Renal cortical epithelial cell (primary cell): ENCODE measurements at places on chromosomes 1 and 21. TPM values are rescaled to one million over a fixed set of nuclear protein-coding genes. Genes with fewer than 3 reads are reported as not detected.
A peak's percentile ranks its signal among the peaks of the same experiment; 100 is the strongest.

DNA sequence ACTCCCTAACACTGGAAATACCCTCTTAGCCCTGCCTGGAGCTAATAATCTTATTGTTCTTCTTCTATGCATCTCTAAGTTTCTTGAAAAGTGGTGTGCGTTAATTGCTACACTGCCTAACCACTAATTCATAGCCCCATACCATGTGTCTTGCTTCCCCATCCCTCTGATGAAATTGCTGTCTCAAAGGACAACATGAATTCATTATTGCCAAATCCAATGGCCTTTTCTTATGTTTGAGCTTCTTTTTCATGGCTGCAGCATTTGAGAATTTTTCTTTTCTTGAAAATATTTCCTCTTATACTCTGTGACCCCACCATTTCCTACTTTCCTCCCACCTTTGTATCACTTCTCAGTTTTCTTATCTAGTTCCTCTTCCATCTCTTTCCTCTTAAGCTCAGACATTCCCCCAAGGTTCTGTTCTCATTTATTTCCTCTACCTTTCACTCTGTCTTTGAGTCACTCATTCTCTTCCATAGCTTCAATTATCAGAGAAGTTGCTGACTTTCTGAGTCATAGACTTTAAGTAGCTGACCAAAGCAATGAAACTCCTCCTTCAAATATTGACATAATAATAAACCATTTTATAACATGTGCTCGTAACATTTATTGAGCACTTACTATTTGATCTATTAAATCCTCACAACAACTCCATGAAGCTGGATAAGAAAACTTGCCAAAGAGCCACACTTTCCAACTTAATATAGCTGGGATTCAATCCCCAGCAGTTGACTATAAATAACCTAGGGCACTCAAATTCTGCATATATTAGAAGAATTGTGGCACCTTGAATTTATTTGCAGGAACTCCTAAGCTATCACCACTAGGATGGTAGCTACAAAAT is 35.5 kb upstream of the ATP6V1G3 start:
- DNase-seq = peak; percentile 21

DNA sequence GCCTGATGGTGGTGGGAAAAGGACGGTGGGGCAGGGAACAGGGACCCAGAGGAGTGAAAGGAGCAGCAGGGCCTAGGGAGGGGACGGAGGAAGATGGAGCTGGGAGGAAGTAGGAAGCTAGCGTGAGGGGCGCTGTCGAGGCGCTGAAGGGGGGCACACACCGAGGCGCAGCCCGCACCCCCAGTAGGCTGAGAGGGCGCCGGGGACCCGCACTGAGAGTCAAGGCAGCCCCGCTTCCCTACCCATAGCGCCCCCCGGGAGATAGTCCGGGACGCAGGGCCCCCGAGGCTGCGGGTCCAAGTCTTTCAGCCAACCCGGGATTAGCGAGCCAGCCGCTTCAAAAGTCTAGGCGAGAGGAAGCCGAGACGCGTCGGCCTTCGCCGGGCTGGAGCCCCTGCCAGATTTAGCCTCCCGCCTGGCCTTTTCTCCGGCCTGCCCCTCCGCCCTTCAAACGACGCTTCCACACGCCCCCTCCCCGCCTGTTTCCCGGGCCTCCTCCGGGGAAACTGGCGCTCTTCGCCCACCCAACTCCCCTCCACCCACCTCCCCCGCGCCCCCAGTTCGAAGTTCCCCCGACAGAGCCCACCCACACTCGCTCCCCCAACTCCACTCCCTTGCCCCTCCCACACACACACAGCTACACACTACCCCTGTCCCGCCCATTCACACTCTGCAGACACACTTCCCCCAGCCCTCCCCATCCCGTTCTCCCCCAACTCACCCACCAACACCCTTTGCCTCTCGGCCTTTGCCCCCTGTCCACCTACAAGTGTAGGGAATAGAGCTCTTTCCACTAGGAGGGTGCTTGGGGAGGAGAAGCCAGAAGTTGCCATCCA is 7.8 kb upstream of the PROX1 start:
- DNase-seq = no peak

- no peak for DNase-seq
These were observed 122.7 kb downstream of the MATN1 start for GRCh38 chr1:30600706-30601105.

GRCh38 chr1:229507502-229507901 is 639 bp downstream of the NUP133 start:
- no peak for DNase-seq

DNA sequence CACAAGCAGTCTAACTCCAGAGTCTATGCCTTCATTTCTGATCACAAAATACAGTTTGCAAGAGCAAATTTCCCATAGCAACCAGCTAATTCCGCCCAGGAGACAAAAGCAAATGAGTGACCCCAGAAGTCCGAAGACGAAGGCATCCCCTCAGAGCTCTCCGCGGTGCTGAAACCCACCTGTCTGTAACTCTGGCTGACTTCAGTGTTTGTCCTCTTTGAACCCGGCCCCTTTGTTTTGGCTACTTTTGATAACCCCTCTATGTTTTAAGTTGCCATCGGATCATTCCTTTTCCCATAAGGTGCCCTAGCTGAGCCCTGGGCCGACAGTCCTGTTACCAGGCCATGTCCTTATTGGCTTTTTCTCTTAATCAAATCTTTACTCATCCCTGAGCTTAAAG is 515.8 kb downstream of the PTPRU start:
- peak; percentile 15 for DNase-seq

DNA sequence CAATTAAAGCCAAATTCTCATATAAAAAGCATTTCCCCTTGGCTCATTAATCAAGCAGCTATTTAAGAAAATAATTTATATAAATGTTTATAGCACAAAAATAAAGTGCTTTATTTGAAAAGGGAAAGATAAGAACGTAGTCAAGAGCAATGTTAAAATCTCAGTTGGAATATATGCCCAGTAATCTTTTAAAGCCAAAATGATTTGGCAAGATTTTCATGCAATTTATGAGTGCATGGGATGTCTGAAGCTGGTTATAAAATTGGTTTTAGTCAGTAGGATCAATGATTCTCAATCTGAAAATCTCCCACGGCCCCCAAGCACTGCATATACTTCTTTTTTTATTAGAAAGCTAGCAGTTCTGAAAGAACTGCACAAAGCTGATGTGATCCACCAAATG is 188.8 kb downstream of the RERE start:
- DNase-seq = no peak

- no peak for DNase-seq
These were observed 16.8 kb upstream of the POFUT2 start for GRCh38 chr21:45304476-45304830.

- DNase-seq = no peak
These were observed 214.5 kb downstream of the HIVEP3 start for GRCh38 chr1:41704196-41704595.

Gene WRAP73
- 19.4 and 21.8 TPM in 2 replicates for total RNA-seq
